Stimulated activated CD4-positive, alpha-beta T cell treated with anti-CD3 and anti-CD28 coated beads, Interleukin-12 subunit alpha, Interleukin-12 subunit beta, amount 100 ng/mL, for 24 hours (primary cell): ENCODE measurements at places on chromosomes 3 and 15.

DNA sequence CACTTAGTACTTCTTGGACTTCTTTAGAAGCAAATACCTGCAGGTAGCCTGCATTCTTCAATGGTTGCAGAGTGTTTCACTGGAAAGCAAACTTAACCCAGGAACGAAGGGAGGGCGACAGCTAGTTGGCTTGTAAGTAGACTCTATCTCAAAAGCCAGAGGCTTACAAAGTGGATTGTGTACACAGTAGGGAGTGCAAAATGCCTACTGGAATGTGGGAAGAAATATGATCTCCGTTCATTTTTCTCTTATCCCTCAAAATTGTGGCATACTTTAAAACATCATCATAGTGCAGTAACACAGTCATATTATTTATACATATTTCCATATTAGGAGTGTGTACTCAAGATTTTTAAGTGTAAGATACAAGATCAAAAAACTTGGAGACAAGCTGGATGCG lies 155.7 kb downstream of the LIPC start:
- no peak for DNase-seq

DNA sequence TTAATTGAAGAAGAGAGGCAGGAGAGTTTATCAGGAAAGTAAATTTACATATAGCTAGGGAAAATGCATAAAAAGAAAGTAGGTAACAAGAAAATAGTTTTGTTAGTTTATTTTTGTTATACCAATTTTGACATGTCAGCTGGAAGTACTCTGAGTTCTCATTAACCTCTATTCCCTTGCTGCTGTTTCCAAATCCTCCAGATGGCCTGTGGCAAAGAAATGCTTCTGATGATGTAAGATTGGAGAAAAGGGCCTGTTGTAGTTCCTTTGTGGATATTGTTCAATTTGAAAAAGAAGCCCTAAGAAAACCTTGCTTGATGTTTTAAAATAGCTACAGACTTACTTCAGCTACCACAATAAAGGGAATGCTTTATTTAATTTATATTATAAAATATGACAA lies 192.9 kb upstream of the SLITRK3 start:
- no peak for DNase-seq

DNA sequence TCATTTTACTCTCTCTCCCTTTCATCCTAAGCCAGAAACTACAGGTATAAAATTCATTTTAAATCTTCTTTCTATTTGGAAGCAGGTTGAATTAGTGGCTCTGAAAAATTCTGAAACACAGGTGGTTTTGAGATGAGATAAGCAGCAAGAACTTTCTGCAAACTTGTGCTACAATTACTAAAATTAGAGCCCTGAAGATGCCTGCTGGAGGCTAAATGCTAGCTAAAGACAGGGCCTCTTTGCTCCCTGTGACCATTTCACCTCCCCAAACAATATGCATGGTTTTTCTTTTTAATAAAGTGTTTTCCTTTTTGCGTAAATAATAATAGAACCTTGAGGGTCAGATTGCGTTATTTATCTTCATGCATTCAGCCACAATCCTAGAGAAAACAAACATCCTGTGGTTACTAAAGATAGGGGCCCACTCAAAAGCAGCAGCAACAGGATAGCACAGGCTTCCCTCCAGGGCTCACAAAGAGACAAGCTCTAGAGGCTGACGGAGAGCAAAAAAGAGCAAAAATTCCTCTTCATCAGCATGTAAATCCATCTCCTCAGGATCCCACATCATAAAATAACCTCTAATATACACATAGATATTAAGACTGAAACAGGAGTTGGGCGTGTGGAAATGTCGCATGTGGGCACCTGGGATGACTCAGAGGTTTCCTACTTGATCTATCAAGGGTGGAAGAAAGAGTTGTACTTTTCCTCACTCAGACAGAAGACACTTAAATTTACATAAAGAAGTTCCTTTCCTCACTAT lies 26.5 kb upstream of the CP start:
- no peak for DNase-seq

- DNase-seq: no peak
Observed at GRCh38 chr3:97439373-97439772, 325.2 kb upstream of the ARL6 start.

GRCh38 chr15:73936181-73936580 lies 9.9 kb downstream of the LOXL1 start:
- DNase-seq: no peak

DNA sequence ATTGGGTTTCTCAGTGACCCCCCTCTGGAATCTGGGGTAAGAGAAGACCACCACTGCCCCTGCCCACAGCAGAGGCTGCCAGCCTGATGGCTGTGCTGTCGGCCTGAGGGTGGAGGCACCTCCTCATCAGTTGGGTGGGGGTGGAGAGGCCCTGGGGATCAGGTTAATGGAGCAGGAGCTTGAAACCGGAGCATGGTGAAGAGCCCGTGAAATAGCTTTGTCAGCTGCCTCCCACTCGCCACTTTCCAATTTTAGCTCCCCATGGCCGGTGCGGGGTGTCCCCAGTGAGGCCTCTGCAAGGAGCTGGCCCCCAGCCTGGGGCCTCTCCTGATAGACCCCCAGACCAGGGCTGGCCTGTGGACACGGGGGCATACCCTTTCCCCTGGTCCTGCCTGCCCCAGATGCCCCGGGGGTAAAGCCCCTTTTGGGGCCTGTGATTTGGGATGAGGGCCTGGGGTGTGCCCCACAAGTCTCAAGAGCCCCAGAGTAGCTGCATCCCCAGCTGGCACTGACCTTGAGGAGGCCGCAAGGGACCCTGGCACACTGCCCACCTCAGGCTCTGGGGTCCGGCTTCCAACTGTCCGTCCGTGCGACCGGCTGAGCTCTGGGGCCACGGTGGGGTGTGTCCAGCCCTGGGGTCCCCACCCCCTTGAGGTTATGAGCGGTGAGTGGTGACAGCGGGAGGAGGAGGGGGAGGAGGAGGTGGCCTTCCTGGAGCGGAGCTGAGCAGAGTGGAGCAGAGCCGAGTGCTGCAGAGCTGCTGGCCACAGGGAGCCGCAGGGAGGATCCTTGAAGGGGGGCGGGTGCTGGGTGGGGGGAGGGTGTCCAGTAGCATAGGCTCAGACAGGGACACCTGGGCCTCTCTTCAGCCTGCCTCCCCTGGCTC lies at the start of gene HHATL:
TSS of gene HHATL (minus strand) at position 733 of the 886 bp plus-strand sequence. CDS start 1,972 bp downstream, outside the sequence.
- DNase-seq: no peak

DNA sequence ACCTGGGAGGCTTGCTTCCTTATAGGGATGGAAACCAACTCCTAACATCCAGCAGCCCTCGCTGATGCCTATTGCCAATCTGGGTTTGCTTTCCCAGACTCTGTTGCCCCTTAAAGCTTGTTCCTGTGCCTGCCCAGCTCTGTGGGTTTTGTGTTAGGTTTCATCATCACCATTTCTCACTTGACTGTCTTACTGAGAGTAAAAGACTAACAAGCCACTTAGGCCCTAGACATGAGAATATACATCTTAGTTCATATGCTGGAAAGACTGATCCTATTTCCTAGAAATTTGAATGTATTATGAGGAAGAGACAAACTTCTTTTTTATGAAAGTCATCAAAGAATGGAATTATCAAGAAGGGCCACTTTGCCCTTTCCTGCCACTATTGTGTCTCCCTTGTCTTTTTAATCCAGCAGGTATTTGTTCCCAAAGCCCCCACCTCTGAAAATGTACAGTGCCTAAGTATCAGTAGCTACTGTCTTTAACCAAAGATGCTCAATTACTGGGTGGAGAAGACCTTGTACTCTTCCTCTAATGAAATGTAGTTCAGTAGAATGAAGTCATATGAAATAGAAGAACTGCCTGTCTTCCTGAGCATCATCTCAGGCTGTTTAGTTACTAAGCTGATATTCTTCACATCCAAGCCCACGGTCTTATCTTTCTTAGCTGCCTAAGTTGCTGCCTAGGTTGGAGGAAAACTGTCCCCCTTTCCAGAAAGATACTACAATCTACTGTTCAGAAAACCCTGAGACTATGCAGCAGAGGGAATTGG lies 59.8 kb upstream of the ZPLD1 start:
- no peak for DNase-seq

GRCh38 chr3:100197876-100198275 lies 62.9 kb upstream of the TBC1D23 start:
- DNase-seq: no peak

- no peak for DNase-seq
Observed at GRCh38 chr3:150609988-150610387, 6.9 kb downstream of the SELENOT start.

DNA sequence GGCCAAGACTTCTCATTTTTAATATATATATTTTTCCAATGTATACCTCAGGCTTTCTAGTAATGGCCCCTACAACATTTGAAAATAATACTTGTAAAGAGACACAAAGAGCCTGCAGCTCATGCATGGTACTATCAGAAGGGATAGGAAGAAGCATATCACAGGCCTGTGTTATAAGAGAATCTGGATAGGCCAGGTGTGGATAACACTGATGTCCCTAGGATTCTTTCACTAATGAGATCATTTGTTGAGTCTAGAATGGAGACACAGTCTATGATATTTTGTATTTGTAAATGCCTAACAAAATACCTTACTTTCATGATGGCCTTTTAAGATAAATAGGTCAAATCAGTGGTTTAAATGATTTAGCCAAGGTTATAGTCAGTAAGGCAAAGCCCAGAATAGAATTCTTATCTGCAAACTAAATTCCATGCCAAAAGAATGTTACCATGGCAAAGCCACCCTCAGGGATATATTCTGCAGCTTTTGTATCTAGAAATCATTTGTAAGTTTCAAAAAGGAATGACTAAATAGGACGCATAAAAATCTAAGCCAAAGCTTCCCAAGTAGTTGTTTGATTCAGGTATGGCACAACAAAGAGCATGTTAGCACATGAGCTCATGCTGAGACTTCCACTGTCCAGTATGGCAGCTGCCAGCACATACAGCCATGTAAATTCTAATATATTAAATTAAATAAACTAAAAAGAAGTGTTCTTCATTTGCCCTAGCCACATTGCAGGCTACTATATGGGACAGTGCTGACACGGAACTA lies 10.0 kb downstream of the DCP1A start:
- no peak for DNase-seq

GRCh38 chr3:132343018-132343612 lies 25.9 kb downstream of the ACP3 start:
- no peak for DNase-seq

- DNase-seq: no peak
Observed at GRCh38 chr15:87712211-87712610, 544.3 kb downstream of the NTRK3 start.

- no peak for DNase-seq
Observed at GRCh38 chr15:25733036-25733855, 129.9 kb downstream of the ATP10A start.

GRCh38 chr3:33044676-33045075 lies 52.3 kb downstream of the GLB1 start:
- no peak for DNase-seq

DNA sequence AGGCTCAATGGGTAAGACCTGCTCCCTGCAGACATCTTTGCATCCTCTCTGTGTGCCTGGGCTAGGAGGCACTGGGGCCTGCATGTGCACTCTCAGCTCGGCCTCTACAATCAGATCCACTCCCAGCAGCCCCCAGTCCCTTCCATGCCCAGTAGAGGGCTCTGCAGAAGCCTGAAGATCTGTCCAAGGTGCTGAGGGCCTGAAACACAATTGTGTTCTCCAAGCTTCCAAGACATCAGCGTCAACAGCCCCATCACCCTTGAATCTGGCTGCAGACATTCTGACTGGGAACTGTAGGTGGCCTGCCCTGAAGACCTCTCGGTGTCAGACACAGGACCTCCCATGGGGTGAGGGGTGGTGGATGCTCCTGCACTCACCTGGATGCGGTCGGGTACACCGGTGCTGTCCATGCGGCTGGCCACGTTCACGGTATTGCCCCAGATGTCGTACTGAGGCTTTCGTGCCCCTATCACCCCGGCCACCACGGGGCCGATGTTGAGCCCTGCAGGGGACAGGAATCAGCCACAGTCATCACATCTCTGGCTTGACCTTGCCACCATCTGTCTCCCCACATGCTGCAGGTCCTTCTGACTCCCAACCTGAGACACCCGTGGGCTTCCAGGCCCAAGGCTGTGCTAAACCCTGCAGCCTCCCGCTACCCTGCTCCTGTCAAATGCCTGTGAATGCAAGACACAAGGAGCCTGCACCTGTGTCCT lies 84.7 kb downstream of the SEC22A start:
- DNase-seq: peak; percentile 32

GRCh38 chr3:117355566-117355965 lies 646.0 kb downstream of the TUSC7 start:
- no peak for DNase-seq

GRCh38 chr3:112199622-112200316 lies 66.7 kb upstream of the GCSAM start:
- no peak for DNase-seq
